ENCODE measurements at places on chromosomes 5 and 9.
A peak's percentile ranks its signal among the peaks of the same experiment; 100 is the strongest.

GRCh38 chr5:172630482-172630881 is 10.6 kb upstream of the NEURL1B start:
- no peak for DNase-seq

- no peak for DNase-seq
Measured at GRCh38 chr5:8844206-8844605, 701.7 kb downstream of the SEMA5A start.

DNA sequence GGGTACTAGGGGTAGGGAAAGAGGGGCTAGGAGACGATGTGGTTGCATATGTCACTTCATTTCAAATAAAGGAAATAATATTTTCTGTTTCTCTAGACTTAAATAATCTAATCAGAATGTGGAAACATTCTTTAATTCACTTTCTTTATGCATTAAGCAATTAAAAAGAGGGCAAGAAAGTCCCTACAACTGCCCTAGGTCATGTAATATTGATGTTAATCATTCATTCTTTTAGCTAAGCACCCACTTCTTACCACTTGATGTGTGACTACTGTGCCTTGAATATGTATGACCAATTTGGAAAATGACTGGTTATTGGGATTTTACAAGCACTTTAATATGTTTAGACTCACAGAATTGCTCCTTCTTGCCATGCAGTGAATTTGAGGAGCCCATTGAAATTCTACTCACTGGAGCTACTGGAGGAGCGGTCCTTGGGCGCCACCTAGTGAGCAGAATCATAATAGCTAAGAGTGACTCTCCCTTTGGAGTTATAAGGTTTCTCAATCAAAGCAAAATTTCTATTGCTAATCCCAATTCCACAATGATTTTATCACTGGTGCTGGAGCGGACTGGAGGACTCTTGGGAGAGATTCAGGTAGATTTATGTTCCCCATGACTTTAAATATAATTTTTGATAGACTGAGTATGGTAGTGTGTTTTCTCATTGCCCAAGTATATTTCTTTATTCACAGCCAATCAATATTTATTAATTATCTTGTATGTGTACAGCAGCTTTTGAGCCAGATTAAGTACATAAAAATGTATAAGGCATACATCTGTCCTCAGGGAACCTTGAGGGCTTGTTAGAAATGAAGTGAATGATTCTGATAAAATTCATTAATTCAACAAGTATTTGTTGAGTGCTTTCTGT is 225.1 kb downstream of the ADGRV1 start:
- DNase-seq, result peak; percentile 22

- no peak for DNase-seq
Measured at GRCh38 chr5:80146046-80146445, 109.8 kb downstream of the SERINC5 start.

DNA sequence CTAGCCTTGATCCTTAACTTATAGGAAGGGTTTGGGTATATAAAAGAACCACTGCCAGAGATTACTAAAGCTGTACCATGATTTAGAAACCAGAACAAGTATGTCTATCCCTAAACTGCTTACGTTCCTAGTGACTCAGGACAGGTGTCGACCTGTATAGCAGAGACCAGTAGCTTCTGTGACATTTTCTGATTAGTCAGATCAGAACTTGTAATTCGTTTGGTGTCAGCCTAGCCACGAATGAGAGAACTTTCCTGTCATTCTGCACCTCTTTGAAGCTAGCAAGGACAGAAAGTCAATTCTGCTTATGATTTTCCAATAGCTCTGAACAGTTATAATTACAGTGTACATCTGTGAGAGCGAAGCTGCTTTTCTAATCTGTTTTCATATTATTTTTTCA is 39.5 kb downstream of the PRKACG start:
- DNase-seq, result no peak

DNA sequence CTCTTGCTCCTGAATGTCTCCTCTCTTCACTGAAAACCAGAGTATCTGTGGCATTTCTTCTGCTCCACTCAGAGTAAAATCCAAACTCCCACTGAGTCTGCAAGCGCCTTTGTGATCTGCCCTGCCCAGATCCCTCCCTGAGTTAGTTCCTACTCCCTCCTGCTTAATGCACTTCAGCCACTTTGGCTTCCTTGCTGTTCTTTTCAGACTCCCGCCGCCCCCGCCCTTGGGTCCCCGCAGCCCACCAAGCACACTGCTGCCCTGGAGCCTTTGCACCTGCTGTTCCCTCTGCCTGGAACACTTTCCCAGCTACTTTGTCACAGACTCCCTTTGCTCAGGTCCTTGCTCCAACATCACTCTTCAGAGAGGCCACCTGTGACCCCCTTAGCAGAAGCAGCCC is 127.2 kb upstream of the SLC25A48 start:
- DNase-seq, result no peak

- DNase-seq, result no peak
Measured at GRCh38 chr5:64625678-64626077, 64.6 kb upstream of the SHISAL2B start.

DNA sequence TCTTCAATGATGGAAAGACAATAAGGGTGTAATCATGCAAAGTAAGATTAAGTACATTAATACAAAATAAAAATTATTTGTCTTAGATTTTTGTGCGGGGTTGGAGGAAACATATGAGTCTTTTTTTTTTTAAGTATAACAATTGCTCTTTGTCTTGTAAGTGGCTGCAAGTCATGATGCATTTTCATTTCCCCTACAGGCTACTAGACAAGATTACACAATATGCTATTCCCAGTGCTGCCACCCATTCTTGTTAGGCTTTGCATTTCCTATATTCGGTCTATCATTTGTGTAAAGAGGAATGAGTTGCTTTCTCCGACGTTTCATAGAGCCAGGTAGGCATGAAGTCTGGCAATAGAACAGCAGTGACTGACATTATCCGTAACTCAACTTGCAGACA is 294.2 kb upstream of the CYLC2 start:
- DNase-seq, result no peak

DNA sequence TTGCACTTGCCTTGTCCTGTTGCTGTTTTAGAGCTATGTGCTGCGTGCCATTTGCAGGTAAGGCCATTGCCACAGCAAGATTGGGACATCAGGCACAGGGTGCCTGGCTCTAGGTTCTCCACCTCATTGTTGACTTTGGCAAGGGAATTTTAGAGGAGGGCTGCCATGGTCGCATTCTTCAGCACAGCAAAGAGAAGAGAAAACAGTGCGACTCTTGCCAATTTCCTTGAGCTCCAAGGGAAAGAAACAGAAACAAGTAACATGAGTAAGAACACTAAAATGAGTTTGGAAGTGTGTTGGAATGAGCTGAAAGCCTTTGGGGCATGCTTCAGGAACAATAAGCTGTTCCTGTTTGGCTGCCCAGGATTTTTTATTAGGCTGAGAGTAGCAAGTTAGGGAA is 188.1 kb upstream of the IL12B start:
- no peak for DNase-seq

DNA sequence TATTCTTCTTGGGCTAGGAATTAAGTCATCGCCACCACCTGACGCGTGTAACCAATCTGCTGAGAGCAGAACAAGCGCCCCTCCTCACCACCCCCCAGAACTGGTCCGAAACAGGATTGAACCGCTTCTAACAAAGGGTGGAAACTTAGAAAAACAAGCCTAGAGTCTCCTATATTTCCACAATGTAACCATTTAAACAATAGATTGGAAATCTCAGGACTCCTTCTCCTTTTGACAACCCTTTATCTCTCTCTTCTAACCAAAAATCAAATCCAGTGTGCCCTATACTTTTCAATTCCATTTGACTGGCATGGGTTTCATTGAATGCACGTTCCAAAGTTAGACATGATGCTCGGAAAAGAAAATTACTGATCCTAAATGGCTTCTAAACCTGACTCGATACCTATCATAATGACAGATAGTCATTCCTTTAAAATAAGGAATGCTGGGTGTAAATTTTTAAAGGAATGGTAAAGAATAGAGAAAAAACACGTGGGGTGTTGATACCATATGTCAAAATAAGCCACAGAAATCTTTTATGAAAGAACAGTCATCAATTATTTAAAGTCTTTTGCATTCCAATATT is 1.2 kb downstream of the ARRDC3 start:
- DNase-seq, result peak; percentile 62

DNA sequence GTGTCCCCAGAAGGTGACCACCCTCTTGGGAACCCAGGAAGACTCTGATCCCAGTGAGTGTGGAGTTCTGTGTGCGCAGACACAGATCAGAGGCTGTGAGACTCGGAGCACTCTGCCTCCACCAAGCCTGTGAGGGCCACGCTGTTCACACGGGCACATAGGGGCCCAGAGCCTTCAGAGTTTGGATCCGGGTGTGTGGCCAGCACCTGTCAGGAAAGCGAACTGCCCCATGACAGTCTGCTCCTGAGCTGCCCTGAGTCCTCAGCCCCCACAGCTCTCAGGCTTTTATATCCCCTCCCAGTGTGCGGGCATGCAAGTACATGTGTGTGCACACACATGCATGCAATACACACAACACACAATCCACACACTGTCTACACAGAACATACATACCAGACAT is 161.8 kb upstream of the IRX2 start:
- no peak for DNase-seq

DNA sequence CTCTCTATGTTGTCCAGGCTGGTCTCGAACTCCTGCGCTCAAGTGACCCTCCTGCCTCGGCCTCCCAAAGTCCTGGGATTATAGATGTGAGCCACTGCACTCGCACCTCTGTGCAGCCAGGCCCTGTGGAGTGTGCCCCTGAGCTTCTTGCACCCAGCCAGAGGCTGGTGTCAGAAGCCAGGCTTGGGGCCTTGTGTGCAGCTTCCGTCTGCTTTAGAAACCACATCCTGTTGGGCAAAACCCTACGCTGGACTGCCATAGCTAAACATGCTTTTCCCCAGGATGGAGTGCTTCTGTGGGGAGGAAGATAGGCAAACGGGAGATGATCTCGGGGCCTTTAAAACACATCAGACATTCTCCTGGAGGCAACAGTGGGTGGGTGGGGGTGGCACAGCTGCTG is 40.1 kb downstream of the PRRT1B start:
- DNase-seq, result peak; percentile 42

- no peak for DNase-seq
Measured at GRCh38 chr9:95477441-95477840, 39.3 kb downstream of the PTCH1 start.

- no peak for DNase-seq
Measured at GRCh38 chr5:114387433-114387832, 25.6 kb downstream of the KCNN2 start.

DNA sequence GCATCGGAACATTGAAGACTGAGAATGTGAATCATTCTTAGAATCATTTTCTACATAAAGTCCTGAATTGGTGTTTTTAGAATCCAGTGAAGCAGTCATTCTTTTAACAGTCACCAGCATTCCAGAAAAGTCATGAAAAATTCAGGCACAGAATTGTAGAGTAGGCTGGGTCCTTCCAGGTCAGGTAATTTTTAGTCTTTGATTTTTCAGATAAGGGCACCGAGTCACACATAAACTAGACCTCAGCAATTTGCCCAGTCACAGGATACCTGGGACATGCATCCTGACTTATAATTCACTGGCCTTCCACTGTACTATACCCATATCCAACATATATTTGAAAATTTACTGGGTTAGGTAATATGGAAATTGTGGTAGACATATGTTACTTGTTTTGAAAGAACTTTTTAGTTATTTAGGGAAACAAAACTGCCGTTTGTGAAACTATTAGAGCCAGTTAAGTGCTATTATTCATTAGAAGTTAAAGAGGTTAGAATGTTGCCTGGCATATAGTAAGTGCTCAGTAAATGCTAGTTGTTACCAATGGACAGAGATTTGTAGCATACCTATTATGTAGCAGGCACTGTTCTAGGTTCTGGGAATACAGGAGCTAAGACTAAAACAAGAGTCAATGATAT is 10.9 kb downstream of the MAN2A1 start:
- no peak for DNase-seq

DNA sequence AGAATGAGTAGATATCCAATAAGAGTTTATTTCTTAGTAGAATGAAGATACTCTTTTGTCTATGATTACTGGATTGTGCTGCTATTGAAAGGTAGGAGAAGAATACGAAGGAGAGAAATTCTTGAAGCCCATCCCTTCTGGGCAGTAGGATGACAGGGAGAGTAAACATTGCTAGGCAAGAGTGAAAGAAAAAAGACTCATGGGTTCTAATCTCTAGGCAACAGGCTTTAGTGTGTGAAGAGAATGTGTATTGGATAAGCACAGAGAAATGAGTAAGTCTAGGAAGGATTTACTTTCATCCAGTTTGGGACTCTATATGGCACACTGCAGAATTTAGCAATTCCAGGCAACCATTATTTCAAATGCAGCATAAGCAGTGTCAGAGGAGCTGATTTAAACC is 216.0 kb downstream of the GABRG2 start:
- no peak for DNase-seq

DNA sequence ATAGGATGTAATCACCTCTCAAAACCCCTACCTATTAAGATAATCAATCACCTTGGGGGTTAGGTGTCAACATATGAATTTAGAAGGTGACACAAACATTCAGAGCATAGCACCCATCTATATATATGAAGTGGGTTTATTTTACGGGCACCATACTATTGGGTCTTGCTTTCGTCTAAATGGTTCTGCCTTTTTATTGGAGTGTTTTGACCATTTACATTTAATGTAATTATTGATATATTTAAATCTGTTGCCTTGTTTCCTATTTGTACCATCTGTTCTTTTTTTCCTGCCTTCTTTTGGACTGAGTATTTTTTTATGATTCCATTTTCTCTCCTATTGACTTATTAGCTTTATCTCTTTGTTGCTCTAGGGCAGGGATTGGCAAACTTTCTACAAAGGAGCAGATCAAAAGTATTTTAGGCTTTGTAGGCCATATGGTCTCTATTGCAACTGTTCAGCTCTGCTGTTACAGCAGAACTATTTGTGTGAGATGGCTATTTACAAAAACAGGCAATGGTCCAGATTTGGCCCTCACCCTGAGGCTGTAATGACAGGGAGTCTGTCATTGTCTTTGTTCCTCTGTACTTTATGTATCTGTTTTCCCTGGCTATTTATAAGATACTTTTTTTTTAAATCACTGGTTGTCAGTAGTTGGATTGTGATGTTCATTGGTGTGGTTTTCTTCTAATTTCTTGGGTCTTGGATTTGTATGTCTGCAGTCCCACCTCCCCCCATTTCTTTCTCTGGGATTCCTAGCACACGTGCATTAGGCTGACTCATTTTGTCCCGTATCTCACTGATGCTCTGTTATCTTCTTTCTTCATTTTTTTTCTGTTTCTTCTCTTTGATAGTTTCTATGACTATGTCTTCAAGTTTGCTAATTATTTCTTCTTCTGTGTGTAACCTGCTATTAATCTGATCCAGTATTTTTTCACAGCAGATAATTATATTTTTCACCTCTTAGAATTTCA is 127.1 kb downstream of the DAB2IP start:
- no peak for DNase-seq

DNA sequence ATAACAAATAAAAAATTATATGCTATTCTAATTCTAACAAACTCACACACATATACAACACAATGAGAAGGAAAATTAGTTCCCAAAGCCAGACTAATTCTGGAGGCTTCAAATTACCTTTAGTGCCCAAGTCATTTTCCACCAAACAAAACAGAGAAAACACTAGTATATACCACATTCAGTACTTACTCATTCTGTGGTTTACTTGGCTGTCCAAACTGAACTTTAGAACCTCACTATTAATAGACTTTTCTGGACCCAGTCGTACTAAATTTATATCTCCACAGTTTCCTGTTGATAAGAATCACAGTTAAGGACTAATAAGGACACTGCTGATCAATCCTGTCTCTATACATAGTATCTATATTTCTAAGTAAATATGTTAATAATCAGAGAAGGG is 66.4 kb downstream of the SETX start:
- DNase-seq, result no peak

GRCh38 chr5:92761585-92761984 is 819.4 kb downstream of the NR2F1-AS1 start:
- DNase-seq, result no peak

Data from activated T-helper 1 cell treated with Interleukin-2 at 50 U/mL for 16 hours (primary cell).